Stimulated activated CD4-positive, alpha-beta T cell treated with anti-CD3 and anti-CD28 coated beads, Interleukin-1b, Interleukin-23, amount 100 ng/mL, for 48 hours (primary cell): ENCODE measurements at places on chromosomes 1 and 21.
A peak's percentile ranks its signal among the peaks of the same experiment; 100 is the strongest.

GRCh38 chr1:56266359-56266758, 313.0 kb downstream of the PLPP3 start:
- DNase-seq = no peak

- DNase-seq = no peak
These were observed 81.9 kb downstream of the ATP1A1 start for GRCh38 chr1:116454940-116455339.

DNA sequence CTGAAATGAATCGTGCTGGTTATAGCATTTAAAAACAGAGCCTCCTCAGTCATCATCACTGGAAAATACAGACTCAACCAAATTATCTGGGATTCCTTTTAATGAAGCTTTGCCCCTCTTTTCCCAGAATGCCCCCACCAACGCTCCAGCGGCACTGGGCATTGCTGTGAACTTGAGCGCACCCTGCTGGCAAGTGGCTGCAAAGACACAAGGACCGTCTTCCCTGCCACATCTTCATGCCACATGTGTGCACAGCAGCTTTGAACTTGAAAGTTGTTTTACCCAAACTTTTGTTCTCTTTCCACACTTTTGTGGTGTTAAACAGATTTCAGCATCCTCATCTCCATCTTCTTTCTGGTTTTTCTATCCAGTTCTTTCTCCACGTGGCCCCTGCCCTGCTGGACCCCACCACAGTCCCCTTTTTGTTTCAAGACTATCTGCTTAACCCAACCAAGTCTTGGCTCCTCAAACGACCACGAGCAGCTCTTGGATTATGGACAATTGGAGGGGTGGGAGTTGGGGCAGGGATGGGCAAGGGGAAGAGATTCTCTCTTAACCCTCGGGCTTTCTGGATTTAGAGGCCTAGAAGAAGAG, 12.8 kb upstream of the LMX1A start:
- peak; percentile 26 for DNase-seq

- DNase-seq = no peak
These were observed 85.1 kb upstream of the PLXNA2 start for GRCh38 chr1:208329300-208329699.

GRCh38 chr1:6794164-6794563, 8.9 kb downstream of the CAMTA1 start:
- DNase-seq = no peak

DNA sequence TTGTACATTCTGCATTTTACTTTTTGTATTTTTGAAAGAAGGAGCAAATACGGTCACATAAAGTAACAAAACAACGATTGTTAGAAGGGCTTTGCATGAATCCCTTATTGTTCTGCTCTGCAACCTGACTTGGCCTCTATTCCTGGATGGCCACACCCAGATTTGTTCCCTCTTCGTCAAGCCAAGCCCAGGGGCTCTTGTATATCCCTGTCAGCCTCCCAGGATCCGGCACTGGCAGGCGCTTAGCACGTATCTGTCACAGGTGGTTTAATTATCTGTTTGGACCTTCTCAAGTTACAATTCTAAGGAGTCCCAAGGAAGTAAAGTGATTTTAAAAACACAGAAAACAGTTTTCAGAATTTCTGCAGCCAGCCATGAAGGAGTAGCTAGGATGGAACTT, 28.0 kb downstream of the CRYAA start:
- no peak for DNase-seq

GRCh38 chr1:147618077-147618569, 52.2 kb downstream of the ACP6 start:
- DNase-seq = peak; percentile 43

DNA sequence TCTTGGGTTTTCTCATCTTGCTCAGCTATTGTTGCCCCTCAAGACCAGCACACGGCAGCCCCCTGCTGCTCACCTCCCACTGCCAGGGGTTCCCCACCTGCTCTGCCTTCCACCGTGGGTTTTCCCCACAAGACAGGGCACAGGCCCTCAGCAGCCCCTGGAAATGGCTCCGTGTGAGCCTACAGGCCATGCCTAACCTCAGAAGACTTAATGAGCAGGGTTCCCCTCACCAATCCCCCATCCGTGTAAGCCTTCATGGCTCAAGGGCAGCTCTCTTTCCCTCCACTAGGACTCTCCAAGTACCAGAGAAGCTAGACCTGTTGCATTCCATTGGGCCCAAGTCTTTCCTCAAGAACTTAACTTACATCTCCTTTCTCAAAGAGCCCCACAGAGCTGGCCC, 18.4 kb upstream of the RCAN3 start:
- DNase-seq = no peak

GRCh38 chr1:107883562-107883961, 81.4 kb downstream of the VAV3 start:
- no peak for DNase-seq

DNA sequence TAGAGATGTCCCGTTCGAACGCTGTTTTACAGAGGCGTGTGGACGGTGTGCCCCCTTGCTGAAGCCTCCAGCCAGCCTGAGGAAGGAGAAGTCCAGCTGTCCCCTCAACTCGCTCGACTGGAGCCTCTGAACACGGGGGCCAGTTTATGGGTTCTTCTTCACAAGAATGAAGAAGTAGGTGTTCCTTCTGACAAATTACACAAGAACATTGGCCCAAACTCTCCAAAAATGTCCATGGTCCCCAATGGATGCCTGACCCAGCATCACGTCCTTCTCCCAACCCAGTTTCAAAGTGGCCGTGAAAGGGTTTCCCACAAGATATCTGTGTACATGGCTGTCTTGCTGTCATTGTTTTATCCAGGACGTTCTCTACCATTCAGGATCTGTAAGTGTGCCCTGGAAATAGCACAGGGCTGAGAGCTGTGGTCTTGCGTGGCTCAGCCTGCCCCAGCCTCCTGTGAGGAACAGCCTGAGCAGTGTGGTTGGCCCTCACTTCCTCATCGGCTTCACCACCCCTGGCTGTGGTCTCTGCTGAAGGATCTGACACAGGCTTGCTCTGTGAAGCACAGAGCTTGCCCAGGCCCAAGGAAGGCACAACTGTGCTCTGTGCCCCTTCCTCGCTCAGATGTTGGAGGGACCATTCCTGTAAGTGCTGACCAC, 1.0 kb upstream of the S100B start:
- DNase-seq = peak; percentile 24
